ENCODE measurements at places on chromosomes 12 and 14.

GRCh38 chr12:44077294-44077693 lies 241.4 kb downstream of the TMEM117 start:
- DNase-seq: no peak

DNA sequence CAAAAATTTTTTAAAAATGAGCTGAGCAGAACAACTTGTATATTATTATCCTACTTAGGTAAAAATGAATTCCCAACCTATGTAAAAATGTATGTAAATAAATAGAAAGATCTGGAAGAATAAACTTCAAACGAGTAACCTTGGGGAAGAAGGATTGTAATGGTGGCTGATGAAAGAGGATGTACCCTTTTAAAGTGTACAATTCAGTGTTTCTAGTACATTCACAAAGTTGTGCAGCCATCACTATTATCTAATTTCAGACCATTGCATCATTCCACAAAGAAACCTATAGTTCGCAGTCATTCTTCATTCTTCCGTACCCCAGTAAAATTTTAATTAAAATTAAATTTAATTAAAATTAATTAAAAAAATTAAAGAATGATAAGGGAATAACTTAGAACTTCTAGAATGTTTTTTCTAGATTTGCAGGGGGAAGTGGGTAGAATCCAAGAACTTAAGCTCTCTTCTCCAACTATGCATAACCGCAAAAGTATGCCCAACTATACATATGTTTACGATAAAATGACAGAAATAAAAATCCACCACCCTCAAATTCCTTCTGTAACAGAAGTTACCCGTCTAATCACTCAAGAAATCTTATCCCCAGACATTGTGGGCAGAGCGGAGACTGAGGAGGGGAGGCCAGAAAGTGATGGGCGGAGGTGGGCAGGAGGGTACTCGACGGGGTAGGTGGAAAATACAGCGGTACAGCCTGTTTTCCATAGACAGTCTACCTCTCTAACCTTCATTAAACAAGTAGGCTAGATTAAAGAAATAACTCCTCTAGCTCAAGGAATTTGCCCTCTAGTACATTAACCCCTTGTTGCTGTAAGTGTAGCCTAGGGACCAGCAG lies 921 bp downstream of the DEPDC4 start:
- no peak for DNase-seq

GRCh38 chr14:91158091-91158790 lies 44.4 kb downstream of the DGLUCY start:
- DNase-seq: no peak

- DNase-seq: no peak
Measured at GRCh38 chr12:74111688-74112360, 425.8 kb upstream of the ATXN7L3B start.

DNA sequence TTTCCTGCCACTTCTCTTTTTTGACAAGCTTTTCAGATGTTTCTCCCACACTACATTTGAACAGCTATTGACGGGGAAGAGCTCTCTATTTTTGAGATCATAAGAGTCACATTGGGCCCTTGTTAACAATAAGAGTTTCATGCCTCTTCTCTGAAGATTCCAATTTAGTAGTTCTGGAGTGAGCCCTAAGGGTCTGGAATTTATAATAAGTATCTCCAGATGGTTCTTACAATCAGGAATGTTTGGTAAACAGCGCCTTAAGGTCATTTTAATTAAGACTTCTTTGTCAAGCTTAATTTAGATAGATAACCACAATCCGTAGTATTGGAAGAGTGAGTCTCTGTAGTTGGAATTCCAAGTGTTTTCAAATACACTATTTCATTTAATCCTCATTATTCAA lies 60.6 kb upstream of the HECTD1 start:
- no peak for DNase-seq

DNA sequence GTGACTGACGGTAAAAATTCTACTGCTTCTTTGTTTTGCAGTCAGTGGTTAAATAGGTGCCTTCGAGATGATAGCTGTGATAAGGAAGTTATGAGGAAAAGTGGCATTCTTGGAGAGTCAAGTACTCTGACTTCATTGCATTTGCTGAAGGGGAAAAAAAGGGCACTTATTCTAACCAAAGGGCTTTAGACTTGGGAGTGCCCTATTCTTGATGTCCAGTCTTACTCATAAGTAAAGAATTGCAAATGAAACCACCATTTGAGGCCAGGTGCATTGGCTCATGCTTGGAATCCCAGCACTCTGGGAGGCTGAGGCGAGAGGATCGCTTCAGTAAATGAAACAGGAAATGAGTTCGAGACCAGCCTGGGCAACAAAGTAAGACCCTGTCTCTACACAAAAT lies 40.3 kb downstream of the BRAP start:
- no peak for DNase-seq
